Stimulated activated CD8-positive, alpha-beta memory T cell treated with anti-CD3 and anti-CD28 coated beads, Interleukin-4, amount 100 ng/mL, for 48 hours (primary cell): ENCODE measurements at places on chromosomes 5 and 9.

- no peak for DNase-seq
These were observed 150.0 kb downstream of the COL23A1 start for GRCh38 chr5:178440181-178440580.

GRCh38 chr9:119453980-119454379, 84.7 kb upstream of the BRINP1 start:
- DNase-seq: no peak

- DNase-seq: peak; percentile 14
These were observed 198.0 kb upstream of the MVB12B start for GRCh38 chr9:126128494-126129142.

DNA sequence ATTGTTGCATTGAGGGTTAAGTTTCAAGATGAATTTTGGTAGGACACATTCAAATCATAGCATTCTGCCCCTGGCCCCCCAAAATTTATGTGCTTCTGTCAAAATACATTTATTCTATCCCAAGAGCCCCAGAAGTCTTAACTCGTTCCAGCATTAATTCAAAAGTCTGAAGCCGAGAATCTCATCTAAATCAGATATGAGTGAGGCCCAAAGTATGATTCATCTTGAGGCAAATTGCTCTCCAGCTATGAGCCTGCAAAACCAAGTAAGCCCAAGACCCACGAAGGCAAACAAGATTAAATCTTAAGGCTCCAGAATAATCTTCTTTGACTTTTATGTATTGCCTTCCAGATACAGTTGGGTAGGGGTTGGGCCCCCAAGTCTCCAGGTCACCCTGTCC, 19.2 kb downstream of the TNPO1 start:
- no peak for DNase-seq

DNA sequence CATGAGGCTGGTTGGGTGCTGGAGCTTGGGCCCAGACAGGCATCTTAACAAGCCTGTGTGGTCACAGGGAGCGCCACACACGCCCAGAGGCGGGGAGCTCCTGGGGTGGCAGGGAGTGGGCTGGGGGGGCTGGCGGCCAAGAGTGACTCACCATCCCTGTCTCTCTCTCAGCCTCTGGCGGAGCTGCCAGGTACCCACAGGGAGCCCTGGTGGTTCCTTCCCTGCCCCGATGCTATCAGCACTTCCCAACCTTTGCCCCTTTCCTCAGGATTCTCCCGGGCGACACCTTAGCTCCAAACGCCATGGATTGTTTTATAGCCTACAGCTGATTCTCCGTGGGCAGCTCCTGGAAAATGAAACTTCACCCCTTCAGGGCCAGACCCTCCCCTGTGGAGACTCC, 5.5 kb downstream of the SLC9A3 start:
- DNase-seq: no peak

- DNase-seq: no peak
These were observed 81.6 kb upstream of the IFNK start for GRCh38 chr9:27442464-27442863.

DNA sequence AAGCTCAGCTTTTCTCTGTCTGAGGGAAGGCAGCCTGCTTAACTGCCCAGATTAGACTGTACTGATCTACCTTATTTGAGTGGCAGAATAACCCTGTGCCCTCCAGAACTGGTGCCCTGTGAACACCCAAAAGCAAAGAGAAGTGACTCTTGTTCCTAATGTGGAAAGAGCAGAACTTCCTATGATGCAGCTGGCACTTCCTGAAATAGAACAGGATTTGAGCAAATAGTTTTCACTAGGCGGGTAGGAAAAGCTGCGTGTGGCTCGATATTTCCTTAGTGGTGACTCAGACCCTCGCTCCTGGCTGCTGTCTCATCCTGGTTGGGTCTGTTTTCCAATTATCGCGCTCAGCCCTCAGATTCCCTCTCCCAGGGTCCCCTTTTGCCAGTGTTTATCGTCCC, 89.9 kb downstream of the SH3TC2 start:
- DNase-seq: no peak

DNA sequence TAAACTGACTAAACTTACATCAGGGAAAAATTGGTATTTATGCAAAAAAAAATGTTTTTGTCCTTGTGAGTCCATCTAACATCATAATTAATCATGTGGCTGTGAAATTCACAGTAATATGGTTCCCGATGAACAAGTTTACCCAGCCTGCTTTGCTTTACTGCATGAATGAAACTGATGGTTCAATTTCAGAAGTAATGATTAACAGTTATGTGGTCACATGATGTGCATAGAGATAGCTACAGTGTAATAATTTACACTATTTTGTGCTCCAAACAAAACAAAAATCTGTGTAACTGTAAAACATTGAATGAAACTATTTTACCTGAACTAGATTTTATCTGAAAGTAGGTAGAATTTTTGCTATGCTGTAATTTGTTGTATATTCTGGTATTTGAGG, 16.6 kb upstream of the SRP19 start:
- DNase-seq: no peak

GRCh38 chr9:15299374-15299939, 7.6 kb downstream of the TTC39B start:
- DNase-seq: peak; percentile 71

DNA sequence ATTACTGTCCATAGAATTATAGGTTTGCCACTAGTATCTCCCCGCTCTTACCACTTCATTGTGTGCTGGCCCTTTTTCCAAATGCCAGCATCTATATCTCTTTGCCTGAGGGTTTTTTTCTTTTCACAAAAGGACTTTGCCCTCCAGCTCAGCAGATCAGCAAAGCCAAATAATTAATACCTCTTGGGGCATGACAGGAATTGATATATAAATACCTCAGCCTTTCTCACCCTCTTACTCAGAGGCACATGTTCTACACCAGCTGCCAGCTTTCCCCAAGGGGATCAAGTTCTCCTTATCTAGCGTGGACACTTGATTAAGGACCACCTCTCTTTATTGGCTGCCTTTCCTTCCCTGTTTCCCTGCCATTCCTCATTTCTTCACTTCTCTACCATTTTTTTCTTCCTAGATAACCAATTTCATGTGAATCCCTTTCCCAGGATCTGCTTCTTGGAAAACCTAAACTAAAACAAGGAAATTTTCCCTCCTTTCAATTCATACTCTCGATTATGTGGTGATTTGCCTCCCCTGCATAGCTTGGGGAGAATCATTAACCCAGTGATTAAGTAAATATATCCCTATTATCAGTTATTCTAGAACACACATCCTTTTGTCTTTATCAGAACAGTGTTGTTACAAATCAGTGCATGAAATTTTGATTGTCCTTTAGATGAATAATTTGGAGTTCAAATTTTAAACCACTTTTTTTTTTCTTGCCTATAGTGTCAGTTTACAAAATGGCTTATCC, 6.9 kb upstream of the NUDT12 start:
- DNase-seq: no peak

GRCh38 chr5:38420691-38421390, 135.6 kb downstream of the LIFR start:
- DNase-seq: peak; percentile 52

DNA sequence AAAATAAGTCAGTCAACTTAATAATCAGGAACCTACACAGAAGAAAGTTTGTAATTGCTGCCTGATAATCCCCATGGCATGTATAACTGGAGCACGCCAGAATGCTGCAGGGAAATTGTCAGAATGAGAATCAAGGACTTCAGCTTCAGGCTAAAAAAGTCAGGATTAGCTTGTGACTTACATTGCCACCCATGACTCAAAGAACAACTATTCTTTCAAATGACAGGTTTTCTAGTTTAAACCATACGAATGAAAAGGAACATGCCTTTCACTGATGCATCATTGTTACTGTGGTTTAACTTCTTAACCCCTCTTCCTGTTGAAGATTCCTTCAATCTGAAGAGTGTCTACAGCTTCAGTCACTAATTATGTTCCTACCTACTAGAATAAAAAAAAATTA, 112.4 kb downstream of the ISL1 start:
- DNase-seq: no peak

DNA sequence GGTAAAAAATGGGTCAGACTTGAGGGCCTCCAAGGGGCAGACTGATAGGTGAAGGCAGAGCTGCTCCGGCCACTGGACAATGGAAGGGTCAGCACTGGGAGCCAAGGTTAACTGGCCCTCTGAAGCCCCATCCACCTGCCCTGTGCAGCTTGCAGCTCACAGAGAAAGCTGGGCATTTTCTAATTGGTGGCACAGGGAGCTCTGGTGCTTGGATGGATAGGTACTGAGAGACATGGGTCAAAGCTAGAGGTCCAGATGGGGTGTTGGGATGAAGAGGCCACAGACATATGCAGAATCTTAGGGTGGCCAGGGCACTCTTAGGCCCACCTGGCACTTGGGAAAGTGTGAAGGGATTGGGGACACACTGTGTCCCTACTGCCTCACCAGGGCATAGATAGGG, 29.5 kb upstream of the SARDH start:
- peak; percentile 4 for DNase-seq

DNA sequence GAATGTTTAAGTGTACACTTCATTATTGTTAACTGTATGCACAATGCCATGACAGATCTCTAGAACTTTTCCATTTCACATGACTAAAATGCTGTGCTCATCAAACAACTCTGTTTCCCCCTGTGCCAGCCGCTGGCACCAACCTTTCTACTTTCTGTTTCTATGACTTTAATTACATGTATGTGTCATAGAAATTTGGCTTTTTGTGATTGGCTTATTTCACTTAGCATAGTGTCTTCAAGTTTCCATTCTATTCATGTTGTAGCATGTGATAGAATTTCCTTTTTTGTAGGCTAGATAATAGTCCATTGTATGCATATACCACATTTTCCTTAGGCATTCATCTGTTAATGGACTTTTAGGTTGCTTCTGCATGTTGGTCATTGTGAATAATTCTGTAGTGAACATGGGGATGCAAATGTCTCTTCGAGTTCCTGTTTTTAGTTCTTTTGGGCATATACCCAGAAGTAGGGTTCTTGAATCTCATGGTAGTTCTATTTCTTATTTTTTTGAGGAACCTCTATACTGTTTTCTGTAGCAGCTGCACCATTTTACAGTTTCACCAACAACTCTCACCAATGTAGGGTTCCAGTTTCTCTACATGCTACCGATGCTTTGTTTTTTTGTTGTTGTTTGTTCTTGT, 184.4 kb upstream of the DMRT1 start:
- no peak for DNase-seq

GRCh38 chr5:40904994-40905306, 4.3 kb upstream of the C7 start:
- no peak for DNase-seq

DNA sequence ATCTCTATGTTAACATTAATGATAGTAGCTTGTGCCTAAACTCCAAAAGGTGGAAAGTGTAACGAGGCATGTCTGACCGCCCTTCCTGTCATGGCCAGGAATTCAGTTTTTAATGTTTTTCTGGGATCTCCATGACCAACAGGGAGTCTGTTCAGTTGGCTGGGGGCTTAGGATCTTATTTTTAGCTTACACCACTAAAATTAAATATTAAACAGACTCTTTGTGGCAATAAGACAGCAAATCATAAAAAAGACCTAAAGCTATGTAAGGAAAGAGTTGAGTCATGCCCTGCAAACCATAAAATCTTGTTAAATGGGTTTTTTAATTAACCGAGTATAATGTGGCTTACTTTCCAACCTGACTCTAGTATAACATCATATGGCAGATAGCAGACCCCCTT, 247.8 kb downstream of the DIRAS2 start:
- DNase-seq: no peak

DNA sequence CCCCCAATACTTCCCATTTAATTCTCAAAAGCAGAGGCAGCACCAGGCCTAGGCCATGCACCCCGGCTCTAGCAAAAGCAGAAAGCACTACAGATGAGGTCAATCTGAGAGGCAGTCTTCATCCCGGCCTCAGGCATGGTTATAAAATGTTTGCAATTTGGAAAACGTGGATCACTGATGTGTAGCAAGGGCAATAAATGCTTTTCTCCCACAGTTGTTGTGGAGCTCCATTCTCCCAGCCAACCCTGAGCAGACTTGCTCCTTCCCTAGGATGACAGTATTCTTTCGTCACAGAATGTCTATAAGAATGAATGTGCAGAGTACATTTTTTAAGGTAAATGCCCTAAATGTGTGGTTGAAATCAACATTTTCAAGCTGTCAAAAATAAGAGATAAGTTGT, 157.3 kb upstream of the DAPK1 start:
- no peak for DNase-seq

DNA sequence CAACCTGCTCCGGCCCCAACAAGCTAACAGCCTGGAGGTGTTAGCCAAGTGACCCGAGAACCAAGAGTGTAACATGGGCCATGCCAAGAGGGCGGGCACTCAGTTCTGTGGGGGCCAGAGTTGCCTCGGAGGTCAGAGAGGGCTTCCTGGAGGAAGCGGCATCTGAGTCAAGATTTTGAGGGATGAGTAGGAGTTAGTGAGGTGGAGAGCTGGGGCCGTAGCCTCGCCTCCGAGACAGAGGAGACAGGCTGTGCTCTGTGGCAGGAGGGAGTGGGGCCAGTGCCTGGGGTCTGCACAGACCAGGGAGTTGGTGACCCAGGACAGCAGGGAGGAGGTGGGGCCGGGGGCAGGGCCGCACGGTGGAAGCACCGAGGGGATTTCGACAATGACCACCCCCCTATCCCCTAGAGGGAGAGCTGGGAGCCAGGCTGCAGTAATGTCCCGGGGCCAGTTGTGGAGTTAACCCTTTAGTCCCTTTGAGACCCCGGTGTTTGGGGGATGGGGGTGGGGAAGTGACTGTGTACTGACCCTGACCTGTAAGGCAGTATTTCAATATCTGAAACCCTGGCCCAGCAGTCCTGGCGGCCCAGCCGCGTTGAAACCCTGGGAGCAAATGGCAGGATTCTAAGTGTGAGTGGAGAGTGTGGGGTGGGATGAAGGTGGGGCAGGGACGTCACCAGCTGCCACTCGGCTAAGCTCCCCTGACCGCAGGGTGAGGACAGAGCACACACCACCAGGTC, 148.7 kb upstream of the COL5A1 start:
- DNase-seq: no peak

DNA sequence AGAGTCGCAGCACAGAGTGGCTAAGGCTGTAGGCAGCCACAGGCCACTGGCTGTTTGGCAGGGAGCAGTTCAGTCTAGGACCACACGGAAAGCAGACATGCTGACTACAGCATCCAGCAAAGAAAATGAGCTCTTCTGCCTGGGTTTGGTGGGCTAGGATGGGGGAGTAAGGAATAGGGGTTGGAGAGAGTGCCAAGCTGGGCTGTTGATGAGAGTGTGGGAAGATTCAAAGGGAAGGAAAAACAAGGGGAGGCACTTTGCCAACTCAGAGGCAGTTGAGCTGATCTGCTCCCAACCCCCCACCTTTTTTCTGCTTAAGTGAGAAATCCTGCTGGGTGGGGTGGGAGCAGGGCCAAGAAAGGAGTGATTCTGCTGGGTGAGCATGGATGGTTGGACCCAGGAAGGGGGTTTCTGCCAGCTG, 35.9 kb downstream of the SVEP1 start:
- DNase-seq: no peak

GRCh38 chr5:137666901-137667300, 69.0 kb downstream of the KLHL3 start:
- no peak for DNase-seq

DNA sequence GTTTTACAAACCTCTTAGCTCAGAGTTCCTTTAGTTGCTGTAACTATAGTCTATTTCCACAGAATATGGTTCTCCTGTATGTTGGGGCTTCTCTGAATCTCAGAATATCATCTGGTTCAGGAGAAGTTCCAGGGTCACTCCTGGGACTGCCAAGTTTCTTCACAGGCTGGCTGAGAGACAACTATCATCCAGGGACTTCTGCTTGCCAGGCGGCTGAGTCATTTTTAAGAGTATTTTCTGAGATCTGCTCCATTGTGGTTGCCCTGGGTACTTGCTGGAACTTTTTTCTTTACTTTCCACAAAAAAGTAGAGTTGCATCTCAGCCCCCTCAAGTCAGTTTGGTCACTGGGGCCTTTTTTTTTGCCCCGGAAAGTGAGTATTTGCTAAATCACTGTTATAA, 566.5 kb downstream of the LRRC70 start:
- DNase-seq: no peak

- no peak for DNase-seq
These were observed 17.4 kb upstream of the ASPN start for GRCh38 chr9:92499701-92500100.
